Stimulated activated CD4-positive, alpha-beta T cell treated with anti-CD3 and anti-CD28 coated beads, Interleukin-15, amount 100 ng/mL, for 1 hour (primary cell): ENCODE measurements at places on chromosomes 11 and 22.
A peak's percentile ranks its signal among the peaks of the same experiment; 100 is the strongest.

DNA sequence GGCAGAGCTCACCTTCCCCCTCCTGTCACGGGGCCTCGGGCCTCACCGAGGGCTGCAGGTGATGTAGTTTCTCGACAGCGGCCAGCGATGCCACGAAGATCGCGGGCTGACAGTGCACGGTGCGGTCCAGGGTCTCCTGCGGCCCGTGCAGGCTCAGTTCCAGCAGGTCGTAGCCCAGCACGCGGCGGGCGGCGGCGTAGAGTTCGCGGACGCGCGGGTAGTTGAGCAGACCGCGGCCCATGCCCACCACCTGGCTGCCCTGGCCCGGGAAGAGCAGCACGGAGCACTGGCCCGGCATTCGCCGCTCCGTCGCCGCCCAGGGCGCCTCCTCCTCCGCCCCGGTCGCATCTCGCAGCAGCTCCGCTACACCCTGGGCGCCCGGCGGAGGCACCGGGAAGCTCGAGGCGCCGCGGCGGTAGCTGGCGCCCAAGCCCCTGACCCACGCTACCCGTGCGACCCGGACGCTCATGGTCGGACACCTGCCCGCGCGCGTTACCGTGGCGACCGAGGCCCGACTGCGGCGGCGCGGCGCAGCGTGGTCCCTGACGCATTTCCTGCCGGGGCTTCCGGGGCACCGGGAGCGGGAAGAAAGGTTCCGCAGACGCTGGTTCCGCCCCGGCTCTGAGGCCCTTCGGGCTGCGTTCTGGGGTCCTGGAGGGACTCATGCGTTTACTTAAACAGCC lies at the start of gene MCAT:
Gene MCAT, minus strand, starts transcription at position 519 of the 683 bp plus-strand sequence. Its CDS starts 50 bp downstream, at position 469.
- peak; percentile 63 for DNase-seq

DNA sequence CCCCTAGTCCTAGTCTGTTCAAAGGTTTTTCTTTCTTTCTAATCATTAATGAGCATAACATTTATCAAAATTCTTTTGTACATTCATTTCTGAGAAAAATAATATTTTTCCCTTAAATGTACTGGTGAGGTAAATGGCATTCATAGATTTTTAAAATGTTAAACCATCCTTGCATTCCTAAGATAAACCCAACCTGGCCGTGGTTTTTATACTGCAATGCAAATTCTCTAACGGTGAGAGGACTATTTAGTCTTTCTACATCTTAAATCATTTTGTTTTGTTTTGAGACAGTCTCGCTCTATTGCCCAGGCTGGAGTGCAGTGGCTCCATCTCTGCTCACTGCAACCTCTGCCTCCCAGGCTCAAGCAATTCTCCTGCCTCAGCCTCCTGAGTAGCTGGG lies 40.6 kb downstream of the TRMU start:
- DNase-seq = no peak

DNA sequence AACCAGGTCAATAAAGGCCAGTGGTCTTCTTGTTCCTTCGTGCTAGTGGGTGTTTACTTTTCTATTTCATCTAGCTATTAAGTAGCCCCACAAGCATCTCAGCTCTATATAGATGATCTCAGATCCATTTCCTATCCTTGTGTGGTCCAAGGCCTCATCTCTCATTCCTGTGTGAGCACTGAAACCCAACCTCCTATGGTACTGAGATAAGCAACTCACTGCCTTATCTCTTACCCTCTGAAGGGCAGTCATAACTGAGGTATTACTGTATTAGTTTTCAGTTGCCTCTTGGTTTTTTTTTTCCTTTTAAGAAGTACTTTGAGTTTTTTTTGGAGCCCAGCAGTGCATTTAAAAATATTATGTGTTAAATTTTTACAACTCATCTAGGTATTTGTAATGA lies 28.3 kb downstream of the ACER3 start:
- no peak for DNase-seq

DNA sequence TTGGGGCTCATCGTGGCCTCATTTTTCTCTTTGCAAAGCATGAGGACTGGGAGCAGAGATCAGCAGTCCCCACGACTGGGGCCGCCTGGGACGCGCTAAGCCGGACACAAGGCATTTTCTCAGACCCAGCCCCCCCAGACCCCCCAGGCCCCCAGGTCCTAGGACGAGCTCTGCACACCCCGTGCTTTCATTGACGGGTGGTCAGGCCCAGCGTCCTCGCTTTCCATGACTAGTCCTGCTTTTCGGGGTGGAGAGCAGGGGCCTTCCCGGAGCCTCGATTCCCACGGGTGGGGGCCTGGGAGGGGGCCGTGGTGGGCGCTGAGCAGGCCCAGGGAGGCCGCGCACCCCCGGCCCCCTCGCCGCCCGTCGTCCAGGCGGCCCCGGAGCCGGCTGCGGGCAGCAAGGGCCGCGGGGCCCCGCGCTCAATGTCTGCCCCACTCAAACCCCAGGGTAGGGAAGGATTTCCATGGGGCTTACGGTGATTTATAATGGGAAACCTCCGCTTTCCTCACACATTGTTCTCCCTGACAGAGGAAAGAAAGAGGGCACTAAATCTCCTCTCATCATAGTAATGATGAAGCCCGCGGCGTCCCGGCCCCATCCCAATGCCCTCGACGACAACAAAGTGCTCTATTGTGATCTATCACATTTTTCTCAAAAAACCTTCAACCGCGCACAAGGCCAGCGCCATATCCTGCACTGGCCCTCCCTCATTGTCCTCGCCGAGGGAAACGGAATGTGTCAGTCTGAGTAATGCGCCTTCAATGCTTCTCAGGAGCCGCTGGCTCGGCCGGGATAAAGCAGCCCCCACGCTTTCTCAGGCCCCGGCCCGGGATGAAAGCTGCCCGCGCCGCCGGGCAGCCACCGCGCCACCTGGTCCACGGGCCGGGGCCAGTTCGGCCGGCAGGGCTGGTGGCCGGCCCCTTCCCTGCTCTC lies 10.4 kb upstream of the LINC01488 start:
- DNase-seq = no peak

- no peak for DNase-seq
Measured at GRCh38 chr11:99911116-99911515, 776.0 kb upstream of the ARHGAP42 start.

GRCh38 chr11:57493507-57494503 lies 21.7 kb downstream of the SLC43A1 start:
- DNase-seq = peak; percentile 50

GRCh38 chr11:86954269-86955110 lies 705 bp downstream of the FZD4 start:
- no peak for DNase-seq

- DNase-seq = no peak
Measured at GRCh38 chr22:39221999-39222686, 22.6 kb downstream of the PDGFB start.

- no peak for DNase-seq
Measured at GRCh38 chr11:72308226-72309073, 64.5 kb upstream of the PHOX2A start.

GRCh38 chr11:61369372-61370348 lies 7.5 kb downstream of the TMEM138 start:
- no peak for DNase-seq

DNA sequence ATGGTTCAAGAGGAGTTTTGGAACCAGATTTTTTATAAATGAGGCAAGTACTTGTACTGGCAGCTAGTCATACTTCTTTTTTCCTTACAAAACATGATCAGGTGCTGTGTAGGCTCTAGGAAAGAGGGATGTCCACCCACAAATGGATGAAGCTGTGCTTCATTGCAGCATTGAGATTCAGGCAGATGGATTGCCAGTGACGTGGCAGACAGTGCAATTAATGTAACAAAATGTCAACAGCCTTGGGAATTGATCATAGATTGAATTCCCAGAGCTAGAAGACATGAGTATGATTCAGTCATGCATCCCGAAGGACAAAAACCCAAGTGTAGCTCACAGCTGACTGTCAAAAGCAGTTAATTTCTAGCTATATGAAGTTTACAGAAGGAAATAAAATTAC lies 99.2 kb upstream of the RASSF10 start:
- DNase-seq = no peak

GRCh38 chr22:26707581-26707980 lies 50.2 kb downstream of the MIAT start:
- DNase-seq = no peak

GRCh38 chr11:48077251-48077650 lies 96.9 kb downstream of the PTPRJ start:
- no peak for DNase-seq

DNA sequence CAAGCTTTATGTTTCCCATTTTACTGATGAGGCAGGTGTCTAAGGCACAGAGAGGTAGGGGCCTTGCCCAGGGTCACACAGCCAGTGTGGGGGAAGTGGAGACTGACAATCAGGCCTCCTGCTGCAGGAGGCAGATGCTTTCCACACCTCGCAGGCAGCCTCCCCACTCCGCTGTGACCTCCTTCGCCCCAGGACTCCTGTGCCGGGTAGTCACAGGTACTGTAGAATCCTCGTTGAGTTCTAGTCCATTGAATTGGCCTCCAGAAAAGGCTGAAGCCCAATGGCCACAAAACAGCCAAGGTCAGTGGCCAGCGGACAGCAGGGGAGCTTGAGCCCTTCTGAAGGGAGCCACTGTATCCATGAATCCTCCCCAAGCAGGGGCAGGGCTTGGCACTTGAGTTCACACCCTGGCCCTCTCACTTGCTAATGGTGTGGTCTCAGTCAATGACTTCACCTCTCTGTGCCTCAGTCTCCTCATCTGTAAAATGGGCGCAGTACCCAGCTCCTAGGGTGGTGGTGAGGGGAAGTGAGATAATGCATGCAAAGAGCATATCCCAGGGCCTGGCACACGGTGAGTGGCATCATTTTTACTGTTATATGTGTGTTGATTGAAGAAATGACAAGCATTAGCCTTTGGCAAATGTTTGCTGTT lies 1.1 kb upstream of the FXYD2 start:
- no peak for DNase-seq

DNA sequence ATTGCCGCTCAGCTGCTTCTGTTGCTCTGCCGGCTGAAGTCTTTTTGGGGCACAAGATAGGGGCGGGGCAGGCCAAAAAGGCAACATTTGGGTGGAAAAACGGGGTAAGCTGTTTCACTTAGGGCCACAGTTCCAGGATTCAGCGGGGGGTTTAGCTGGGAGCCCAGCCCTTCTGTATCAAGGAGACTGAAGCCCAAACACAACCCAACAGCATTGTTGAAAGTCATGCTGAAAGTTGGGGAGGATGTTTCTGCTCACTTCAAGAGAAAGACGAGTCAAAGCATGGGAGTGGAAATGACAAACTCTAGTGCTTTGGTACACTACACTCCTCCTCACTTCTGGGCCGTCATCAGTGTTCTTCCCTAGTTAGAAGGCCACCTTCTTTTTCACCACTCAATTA lies 56.1 kb upstream of the GNAZ start:
- no peak for DNase-seq

DNA sequence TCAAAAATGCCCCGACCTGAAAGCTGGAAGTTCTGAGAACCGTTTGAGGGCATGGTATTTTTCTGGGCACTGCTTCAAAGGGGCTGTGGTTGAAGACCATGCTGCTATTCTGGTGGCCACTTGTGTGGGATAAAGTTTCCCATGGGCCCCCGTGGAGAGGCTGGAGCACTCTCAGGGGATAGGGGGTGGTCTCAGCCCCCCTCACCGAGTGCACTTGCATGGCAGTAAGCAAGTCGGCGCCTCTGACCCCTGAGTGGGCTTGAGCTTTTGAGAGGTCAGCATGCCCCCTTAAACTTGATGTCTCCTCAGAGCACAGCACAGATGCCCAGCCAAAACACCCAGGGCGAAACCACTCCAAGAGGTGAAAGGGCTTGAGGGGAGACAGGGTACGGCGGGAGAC lies 35.6 kb downstream of the TIMP3 start:
- no peak for DNase-seq

- no peak for DNase-seq
Measured at GRCh38 chr22:31398231-31398630, 1.2 kb upstream of the DRG1 start.

DNA sequence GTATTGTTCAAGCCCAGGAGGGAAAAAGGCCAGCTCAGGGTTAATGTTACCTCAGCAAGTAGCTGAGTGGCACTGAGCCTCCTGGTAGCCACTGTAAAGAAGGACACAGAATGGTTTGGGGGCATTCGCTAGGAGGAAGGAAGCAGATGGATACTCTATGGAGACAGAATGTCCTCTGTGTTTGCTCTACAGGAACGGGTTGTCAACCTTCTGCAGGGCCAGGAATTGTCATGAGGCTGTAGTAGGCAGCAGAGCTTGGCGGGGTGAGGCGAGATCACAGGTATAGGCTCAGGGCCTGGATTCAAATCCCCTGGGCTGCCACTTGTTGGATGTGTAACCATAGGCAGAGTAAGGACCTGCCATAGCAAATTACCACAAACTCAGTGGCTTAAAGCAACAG lies 3.0 kb upstream of the LRRC75B start:
- no peak for DNase-seq

DNA sequence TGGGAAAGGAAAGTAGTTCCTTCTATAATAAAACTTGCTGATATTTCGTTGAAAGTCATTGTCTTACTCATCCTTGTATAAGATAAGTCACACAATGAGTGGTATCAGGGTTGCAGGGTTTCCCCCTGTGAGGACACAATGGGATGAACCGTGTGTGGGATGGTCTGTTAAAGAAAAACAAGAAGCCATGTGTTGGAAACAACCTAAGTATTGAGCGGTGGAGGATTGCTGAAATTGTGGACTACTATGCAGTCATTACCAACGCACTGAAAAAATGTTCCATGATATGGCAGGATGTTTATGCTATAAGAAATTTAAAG lies 28.6 kb downstream of the PTPRJ start:
- no peak for DNase-seq

DNA sequence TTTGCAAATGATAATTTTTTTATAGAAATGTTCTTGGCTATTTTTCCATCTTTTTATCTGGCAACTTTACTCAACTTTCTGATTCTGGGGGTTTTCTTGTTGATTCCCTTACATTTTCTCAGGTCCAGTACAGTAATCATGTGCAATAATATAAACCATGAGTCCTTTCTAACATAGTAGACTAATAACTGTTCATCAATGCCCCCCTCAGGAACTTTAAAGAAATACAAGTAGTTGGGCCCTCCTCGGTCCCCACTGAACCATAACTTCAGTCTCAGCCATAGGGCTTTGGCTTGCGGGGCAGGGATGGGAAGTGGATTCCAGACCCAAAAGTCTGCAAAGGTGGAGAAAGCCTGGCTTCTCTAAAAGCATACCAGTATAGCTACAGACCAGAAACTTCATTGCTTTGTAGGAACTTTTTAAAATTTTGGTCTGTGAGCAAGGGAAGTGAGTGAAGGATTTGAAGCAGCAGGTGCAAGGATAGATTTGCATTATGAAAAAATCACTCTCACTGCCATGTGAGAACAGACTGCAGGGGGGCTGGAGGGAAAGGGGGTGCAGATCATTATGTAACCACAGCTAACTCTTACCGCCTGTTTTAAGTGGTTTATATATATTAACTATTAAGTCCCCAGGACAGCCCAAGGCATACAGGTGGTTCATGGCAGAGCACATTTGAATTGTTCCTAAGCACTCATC lies 10.4 kb upstream of the TUB start:
- no peak for DNase-seq

GRCh38 chr11:129061492-129062230 lies 119.0 kb upstream of the TP53AIP1 start:
- DNase-seq = no peak
